NCI-H2029 (cell line): ENCODE measurements at places on chromosomes 16 and 17.

GRCh38 chr16:87391324-87391949 is 699 bp upstream of the MAP1LC3B start:
- DNase-seq, result no peak

GRCh38 chr17:5526821-5527598 is 40.6 kb downstream of the MIS12 start:
- no peak for DNase-seq

- peak; percentile 8 for DNase-seq
Observed at GRCh38 chr16:21302454-21302853, 24.4 kb upstream of the CRYM start.

- no peak for DNase-seq
Observed at GRCh38 chr16:74305978-74306784, 9.6 kb downstream of the PSMD7 start.

GRCh38 chr17:17555906-17556305 is 35.6 kb downstream of the PEMT start:
- DNase-seq, result no peak

GRCh38 chr17:61452301-61453290 is at the start of gene TBX4:
TBX4 (plus strand) TSS chr17:61452422; CDS start chr17:61456491, 4,069 bp downstream.
- no peak for DNase-seq
